Right lobe of liver (tissue), 6 donors: ENCODE measurements at places on chromosomes 6 and 20.

DNA sequence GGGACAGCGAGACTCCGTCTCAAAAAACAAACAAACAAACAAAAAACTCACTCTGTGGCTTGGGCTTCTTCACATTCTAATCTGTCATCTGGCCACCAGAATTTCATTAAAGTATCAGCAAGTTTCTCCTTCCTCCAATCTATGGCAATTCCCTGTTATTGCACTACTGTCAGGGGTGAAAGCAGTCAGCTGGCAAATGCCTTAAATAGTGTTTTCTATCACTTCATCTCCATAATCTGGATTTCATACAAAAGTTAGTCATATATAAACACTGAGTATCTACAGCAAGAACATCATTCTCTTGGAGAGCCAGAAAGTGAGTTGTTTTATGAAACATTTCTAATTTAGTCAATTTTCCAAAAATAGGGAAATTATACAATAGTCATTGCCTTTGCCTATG lies 56.1 kb downstream of the PHACTR3 start:
- DNase-seq: no peak
- H3K27me3 ChIP-seq: no peaks in the 10 kb centered on the region
- no peak overlapping the region for H3K27ac ChIP-seq

- H3K4me3 ChIP-seq: no peak overlapping the region
- H3K27me3 ChIP-seq: no peaks in the 10 kb centered on the region
- no peaks in the 10 kb centered on the region for H3K4me1 ChIP-seq
- no peak overlapping the region for H3K27ac ChIP-seq
These were observed 127.9 kb downstream of the CDK19 start for GRCh38 chr6:110687326-110687725.

DNA sequence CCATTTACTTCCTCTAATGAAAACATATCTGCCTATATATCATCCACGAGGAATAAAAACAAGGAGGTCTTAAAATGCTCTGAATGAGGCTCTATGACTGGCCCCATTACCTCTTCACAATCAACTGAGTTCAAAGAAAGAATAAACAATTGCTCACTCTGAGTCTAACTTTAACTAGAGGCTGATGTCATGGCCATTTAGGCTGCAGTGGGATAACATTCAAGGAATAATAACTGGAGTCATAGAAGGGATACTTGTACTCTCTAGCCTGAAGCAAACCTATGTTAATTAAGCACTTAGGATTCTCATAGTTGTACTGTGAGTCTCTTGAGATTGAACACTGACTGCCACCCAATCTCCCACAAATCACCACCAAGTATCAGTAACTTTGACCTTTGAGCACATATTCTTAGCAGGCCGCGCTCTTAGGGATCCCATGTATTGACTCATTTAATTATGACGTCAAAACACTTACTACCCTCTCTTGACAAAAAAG lies 70.2 kb downstream of the PERP start:
- H3K4me3 ChIP-seq: no peak overlapping the region
- no peaks in the 10 kb centered on the region for H3K4me1 ChIP-seq
- no peaks in the 10 kb centered on the region for H3K36me3 ChIP-seq
- DNase-seq: no peak
- H3K27me3 ChIP-seq: no peaks in the 10 kb centered on the region

DNA sequence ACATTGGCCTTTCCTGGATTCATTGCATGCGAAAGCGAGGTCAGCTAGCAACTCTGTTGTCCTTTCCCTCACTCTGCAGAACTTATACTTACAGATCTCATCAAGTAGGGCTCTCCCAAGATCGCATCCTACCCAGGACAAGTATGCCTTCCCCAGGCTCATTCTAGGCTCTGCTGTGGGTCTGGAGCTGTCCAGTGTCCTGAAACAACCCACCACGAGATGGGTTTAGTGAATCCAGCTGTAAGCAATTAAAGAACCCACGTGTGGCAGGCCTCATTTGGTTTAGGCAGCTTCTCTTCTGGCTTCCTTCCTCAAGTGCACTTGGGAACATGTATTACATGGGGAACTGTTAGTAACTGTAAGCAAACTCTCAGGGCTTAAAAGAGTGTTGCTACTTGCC lies 406.5 kb upstream of the CHD6 start:
- H3K36me3 ChIP-seq: no peaks in the 10 kb centered on the region
- no peak overlapping the region for H3K4me3 ChIP-seq
- H3K27ac ChIP-seq: no peak overlapping the region
- H3K27me3 ChIP-seq: no peaks in the 10 kb centered on the region
- no peaks in the 10 kb centered on the region for H3K4me1 ChIP-seq

DNA sequence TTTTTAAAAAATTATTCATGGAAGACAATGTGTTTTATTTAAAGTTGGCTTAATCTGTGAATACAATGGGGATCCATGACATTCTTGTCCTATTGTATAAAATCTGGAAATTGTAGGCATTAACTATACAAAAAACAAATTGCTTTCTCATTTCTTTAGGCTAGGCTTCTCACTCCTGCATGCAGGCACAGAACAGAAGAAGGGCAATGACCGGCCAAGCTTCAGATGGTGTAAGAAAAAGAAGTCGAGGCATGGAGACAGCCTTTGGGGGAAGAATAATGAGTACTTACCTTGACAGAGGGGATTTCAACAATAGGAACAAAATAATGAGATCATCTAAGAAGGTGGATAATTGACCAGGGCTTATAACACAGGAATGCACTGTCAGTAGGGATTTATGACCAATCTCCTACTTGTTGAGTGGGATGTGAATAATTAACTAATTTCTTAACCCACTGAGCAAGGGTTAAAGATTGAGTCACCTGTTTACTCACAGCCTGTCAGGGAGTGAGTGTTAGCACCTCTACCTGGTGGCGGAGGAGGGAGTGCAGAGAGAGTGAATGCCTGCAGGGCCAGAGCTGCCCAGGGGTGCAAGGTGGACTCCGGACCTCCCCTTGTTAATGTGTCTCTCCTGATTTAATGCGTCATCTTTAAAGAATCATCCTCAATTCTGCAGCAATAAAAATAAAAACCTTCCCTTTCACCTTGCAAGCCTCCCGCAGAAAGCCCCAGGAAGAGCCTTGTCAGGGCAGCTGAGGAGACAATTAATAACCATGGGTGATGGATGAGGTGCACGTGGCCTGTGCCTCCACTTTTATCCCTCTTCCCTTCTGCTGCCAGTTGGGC lies 3.9 kb downstream of the SLC22A2 start:
- peak overlapping the region; percentile 89 for H3K27ac ChIP-seq
- no peaks in the 10 kb centered on the region for H3K27me3 ChIP-seq
- H3K4me1 ChIP-seq: no peaks in the 10 kb centered on the region

- no peak for DNase-seq
- peaks cover 9% of the 10 kb centered on the region for H3K27me3 ChIP-seq
- peaks cover 19% of the 10 kb centered on the region for H3K4me1 ChIP-seq
These were observed at the start of gene RNF39 for GRCh38 chr6:30075094-30075789. Gene RNF39 (minus strand): TSS chr6:30075769. CDS start chr6:30075585, 184 bp downstream.

DNA sequence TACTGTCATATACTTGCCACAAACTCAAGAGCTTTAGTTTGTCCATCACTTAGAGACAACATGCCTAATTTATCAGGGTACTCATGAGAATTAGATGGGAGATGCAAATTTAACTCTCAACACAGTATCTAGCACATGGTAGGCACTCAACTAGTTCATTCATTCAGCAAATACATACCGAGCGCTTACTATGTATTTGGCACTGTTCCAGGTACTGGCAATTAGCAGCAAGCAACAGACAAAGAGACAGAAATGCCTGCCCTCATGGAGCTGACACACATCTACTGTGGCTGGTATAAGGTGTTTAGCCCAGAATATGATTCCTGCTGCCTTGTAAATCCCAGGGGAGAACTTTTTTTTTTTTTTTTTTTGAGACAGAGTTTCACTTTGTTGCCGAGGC lies 4.8 kb downstream of the MICAL1 start:
- H3K27ac ChIP-seq: no peak overlapping the region
- DNase-seq: no peak
- H3K27me3 ChIP-seq: no peaks in the 10 kb centered on the region

- no peak for DNase-seq
- no peak overlapping the region for H3K4me3 ChIP-seq
- no peaks in the 10 kb centered on the region for H3K27me3 ChIP-seq
- no peaks in the 10 kb centered on the region for H3K36me3 ChIP-seq
These were observed 3.3 kb upstream of the ZNF337 start for GRCh38 chr20:25699914-25700313.

GRCh38 chr20:51700809-51701285 lies 67.3 kb downstream of the ATP9A start:
- H3K27ac ChIP-seq: no peak overlapping the region
- no peak for DNase-seq
- H3K27me3 ChIP-seq: no peaks in the 10 kb centered on the region

- DNase-seq: no peak
- no peak overlapping the region for H3K27ac ChIP-seq
- H3K4me3 ChIP-seq: no peak overlapping the region
- H3K4me1 ChIP-seq: no peaks in the 10 kb centered on the region
- no peaks in the 10 kb centered on the region for H3K36me3 ChIP-seq
These were observed 7.6 kb upstream of the DEFB129 start for GRCh38 chr20:219290-220115.

DNA sequence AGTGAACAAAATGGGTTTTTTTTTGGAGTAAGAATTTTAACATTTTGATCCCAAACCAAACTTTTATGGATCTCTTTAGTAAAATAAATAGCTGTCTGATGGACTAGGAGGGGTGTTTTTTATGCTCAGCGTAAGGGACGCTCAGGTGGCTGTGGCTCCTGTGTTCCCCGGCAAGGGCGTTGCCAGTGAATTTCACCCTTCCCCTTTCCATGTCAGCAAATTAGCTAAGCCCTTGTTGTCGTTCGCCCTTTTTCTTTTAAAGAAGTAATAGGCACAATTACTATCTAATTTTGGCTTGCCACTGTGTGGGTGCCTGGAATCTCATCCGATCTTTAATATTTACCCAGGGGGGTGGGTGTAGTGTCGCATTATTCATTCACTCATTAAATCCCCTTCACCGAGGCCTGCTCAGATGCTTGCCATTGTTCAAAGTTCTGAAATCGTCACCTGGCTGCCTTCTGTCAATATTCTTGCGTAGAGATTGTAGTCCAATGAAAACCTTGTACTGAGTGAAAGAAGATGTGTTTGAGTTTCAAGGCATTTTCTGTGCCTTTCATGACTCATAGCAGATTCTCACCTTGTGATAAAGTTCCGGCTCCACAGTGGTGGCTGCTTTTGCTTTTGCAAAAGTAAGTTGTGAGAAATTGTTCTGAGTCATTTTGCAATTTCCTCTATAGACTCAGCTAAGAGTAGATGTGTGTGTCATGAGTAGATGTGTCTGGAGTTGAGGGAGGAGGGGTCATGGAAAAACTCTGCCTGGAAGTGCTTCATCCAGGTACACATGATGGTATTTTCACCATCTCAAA lies 40.0 kb upstream of the CLDN20 start:
- no peak overlapping the region for H3K27ac ChIP-seq
- H3K4me3 ChIP-seq: no peak overlapping the region
- no peaks in the 10 kb centered on the region for H3K27me3 ChIP-seq
- DNase-seq: no peak
- H3K36me3 ChIP-seq: no peaks in the 10 kb centered on the region

DNA sequence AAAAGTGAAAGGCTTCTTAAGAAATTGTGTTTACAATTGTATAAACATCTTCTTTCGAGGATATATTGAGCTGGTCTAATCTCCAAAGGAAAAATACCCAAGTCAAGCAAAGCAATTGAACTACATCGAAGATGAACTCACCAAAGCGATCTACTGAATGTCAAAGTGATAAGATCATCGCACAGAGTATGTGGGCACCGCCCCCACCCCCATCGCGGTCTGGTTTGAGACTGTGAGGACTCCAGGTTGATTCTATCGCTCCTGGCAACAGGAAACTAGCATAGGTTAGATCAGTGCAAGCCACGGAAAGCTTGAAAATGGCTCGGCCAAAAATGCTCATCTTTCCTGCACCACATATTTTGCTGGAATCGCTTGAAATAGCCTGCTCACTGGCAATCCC lies 133.2 kb upstream of the RPS6KA2 start:
- no peaks in the 10 kb centered on the region for H3K36me3 ChIP-seq
- no peak overlapping the region for H3K27ac ChIP-seq
- no peak overlapping the region for H3K4me3 ChIP-seq
- H3K4me1 ChIP-seq: no peaks in the 10 kb centered on the region

DNA sequence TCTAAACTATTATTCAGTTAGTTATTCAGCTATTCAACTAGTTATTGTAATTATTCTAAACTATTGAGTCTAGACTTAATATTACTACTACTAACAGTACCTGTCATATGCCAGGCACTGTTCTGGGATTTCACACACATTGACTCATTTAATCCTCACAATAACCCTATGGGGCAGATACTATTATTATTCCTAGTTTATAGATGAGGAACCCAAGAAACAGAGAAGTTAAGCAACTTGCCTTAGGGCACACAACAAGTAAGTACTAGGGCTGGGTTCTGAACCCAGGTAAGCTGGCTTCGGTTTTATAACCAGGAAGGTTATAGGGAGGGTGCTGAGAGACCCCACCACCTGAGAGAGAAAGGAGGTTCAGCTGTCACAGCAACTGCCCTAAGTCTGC lies 7.8 kb downstream of the TEAD3 start:
- no peaks in the 10 kb centered on the region for H3K36me3 ChIP-seq
- H3K4me3 ChIP-seq: no peak overlapping the region
- H3K27ac ChIP-seq: no peak overlapping the region
